LHCN-M2 (cell line): ENCODE measurements at places on chromosomes 5 and 9. TPM values are rescaled to one million over a fixed set of nuclear protein-coding genes. Genes with fewer than 3 reads are reported as not detected.
A peak's percentile ranks its signal among the peaks of the same experiment; 100 is the strongest.

BTNL8 gene
- not detected in 2 replicates for total RNA-seq

SDHA gene
- 72.8 and 78.4 TPM in 2 replicates for total RNA-seq

EQTN gene
- total RNA-seq = not detected in 2 replicates

DNA sequence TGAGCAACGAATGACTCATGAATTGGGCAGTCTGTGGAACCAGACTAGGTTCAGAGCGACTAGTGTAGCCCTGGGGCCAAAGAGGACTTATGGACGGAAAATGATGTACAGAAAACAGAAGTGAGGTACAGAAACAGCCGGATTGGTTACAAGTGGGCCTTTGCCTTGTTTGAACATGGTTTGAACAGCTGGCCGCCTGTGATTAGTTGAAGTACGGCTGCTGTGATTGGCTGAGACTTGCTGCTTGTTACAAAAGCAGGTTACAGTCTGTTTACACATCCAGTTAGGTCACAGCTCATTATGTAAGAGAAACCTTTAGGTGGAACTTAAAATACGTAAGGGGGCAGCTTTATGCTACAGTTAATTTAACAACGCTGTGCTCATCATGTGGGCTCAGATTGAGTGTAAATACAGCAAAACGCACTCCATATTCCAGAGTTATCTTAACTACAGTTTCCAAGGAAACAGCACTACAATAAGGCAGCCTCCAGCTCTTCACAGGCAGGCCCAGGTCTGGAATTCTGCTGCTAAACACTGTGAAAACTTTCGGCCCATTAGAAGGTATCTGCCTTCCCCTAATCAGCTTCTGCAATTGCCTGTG lies 6.5 kb downstream of the AMACR start:
- DNase-seq = no peak

GRCh38 chr9:101966691-101967090 lies 228.2 kb upstream of the GRIN3A start:
- DNase-seq = no peak

DNA sequence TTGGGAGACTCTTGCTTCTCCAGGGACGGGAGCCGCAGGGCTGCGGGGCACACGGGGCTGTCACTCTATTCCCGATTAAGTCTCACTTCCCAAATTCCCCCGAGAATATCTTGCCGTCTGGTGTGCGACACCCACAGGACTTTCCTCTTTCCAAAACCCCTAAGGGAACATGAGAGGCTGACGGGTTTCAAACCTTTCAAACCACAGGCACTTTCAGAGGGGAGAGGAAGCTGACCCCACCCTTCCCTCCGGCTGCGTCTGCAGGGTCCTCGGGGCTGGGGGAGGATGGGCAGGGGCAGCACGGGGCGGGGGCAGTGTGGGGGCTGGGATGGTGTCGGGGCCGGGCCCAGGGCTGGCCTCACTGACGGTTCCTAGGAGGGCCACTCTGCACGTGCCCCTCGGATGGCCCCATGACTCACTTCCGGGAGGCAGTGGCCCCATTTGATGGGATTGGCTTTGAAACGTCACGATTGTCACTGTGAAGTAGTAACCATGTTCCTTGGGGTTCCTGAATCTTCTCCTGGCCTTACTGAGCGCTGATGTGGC lies 38.2 kb downstream of the SLC9A3 start:
- DNase-seq = no peak

- DNase-seq = no peak
These were observed 44.0 kb downstream of the ROR2 start for GRCh38 chr9:91905991-91906469.

DNA sequence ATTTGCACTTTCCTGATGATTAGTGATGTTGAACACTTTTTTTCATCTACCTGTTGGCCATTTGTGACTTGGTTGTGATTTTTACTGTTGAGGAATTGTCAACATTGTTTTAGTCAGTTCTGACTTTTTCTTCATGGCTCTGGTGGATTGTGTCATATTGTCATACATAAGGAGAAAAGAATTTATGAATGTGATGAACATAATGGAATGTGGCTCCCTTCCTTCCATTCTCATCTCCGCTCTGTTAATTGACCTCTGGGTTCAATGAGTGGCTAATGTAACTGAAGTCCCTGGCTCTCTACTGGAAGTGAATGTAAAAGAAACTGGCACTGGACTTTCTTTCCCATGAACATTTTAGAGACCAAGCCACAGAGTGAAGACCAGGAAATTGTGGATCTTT lies 49.2 kb downstream of the KIAA1958 start:
- peak; percentile 25 for DNase-seq

GRCh38 chr9:133621725-133622267 lies 12.6 kb upstream of the FAM163B start:
- no peak for DNase-seq
